ENCODE measurements at places on chromosomes 11 and 22.
A peak's percentile ranks its signal among the peaks of the same experiment; 100 is the strongest.

GRCh38 chr11:27039873-27040272 lies 742 bp upstream of the BBOX1 start:
- no peak for DNase-seq

GRCh38 chr11:78985663-78986062 lies 411.0 kb upstream of the NARS2 start:
- no peak for DNase-seq

DNA sequence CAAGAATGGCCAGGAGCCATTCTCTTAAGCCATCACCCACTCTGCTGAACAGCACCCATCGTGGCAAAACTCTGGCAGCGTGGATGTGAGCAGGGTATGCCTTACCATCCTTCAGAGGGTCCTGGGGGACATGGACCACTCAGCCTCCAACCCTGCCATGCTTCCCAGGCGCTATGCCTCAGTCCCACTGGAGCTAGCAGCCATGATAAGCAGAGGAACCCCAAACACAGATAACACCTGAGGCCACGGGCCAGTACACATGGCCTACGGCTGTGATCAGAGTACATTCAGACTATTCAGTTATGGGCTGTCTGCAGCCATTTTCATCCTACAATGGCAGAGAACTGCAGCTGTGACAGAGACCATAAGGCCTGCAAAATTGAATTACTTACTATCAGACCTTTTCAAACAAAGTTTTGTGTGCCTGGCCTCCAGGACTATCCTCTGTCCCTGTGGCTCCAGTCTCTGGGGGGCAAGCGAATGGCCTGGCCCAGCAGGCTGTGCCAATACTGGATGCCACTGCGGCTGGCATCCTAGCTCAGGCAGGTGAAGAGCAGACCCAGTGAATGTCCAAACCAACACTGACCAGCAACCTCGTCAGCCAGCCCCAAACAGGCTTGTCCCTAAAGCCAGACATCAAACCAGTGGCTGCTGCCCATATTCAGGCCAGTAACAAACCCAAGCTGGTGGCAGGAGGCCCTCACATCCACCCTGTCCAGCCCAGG lies 6.9 kb downstream of the ARVCF start:
- DNase-seq, result no peak

- no peak for DNase-seq
Observed at GRCh38 chr11:102112509-102112821, 2.2 kb downstream of the YAP1 start.

- DNase-seq, result no peak
Observed at GRCh38 chr11:78428266-78428636, 10.6 kb upstream of the GAB2 start.

DNA sequence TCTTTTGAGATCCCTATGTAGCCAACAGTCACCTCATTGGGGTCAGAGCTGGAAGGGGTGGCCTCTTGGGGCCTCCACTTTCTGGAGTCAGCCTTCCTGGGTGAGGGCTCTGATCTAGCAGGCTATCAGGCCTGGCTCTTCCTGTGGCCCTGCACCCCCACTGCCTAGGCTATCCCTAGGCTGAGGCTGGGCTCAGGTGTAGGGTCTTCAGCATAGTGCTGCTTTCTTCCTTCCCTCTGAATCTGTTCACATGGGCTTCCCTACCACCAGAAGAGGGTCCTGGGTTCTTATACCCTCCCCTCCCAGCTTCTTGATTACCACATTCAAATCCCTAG lies 456 bp upstream of the SPI1 start:
- DNase-seq, result no peak

- DNase-seq, result no peak
Observed at GRCh38 chr11:85165819-85166218, 461.3 kb downstream of the DLG2 start.

DNA sequence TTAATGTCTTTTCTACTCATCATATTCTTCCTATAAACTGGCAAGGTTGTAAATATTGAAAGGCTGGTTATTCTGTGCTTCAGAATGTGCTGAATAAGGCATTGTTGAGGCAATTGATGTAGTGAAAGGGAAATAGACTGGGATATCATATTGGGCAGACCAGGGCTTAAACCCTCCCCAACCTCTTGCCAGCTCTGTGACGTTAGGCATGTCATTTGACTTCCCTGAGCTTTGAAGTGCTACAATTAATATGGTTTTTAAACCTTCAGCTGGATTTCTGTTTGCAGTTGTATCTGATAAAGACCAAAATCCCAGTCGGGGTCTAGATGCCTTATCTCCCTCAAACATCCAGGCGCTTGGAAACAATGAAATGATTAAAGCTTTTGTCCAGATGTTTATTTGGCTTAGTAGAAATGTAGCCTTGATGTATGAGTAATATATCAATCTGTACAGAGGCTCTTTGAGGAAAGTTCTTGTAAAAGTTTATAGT lies 208.1 kb downstream of the DBX1 start:
- DNase-seq, result no peak

DNA sequence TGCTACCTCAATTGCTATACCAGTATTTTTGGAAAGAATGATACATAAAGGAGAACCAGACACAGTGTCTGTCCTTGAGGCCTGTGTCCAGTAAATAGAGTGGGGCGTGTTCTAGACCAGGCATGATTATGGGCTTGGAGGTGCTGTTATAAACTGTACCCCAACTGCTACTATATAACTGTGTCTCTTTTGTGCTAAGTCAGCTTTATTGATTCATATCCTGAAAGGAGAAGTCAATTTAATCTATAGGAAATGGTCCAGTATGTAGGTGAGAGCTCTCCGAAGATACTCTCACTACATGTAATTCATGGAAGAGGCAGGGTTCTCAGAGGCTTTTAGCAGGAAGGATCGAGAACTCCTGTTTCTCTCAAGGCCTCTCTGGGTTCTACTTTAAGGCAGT lies 334.3 kb downstream of the TMEM135 start:
- no peak for DNase-seq

DNA sequence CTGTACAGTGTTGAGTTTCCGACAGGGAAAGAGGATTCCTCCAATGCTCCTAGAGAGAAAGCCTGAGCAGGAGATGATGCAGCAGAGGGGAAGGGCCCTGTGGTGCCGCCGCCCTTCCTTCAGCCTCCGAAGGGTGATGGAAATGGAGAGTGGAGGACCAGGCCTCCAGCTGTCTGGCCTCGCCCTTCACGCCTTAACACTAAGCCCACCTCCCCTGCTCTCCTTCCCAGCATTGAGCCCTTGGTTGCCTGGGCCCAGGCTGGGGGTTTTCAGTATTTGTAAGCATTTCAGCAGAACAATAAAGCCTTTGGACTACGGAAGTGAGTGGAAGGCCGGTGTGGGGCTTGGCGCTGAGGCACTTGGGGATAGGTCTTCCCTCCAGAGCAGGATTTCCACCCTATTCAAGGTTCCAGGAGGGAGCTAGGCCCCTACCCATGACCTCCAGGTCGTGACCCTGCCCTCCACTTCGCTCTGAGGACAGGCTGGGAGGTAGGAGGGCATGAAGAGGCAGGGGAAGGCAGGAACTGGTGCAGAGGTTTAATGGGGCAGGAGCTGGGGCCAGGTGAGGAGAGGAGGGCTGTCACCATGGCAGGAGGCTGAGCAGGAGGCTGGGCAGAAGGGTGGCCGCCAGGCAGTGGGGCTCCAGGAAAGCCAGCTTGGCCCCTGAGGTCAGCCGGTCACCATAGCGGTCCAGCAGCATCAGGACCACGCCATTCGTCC lies 21.6 kb downstream of the TREH start:
- no peak for DNase-seq

- DNase-seq, result peak; percentile 31
Observed at GRCh38 chr11:72924568-72925190, 110.5 kb downstream of the ATG16L2 start.

- peak; percentile 52 for DNase-seq
Observed at GRCh38 chr11:64268893-64269539, 15.4 kb downstream of the BAD start.

DNA sequence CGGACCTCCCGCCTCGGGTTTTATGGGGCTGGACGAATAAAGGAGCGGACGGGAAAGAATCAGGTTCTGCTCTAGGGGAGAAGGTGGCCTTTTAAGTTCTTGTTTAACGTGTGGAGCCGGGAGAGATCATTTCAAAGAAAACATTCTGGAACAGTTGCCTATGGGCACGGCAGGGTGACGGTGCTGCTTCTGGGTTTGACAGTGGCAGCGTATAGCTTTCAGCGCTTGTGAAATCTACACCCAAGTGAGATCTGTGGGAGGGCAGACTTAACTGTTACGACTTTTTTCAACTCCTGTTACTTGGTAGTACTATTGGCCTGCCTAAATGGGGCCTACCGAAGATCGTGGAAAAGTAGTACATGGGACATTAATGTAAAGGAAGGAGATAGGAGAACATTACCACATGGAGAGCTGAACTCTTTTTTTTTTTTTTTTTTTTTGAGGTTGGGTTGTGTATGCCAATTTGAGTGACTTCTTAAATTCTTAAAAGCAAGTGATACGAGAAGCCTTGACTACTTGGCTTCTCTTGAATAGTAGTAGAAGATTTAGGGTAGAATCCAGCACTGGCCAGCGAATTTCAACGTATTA lies 743 bp downstream of the USP47 start:
- DNase-seq, result peak; percentile 59

GRCh38 chr22:22396741-22397291 lies 111.7 kb downstream of the ZNF280B start:
- no peak for DNase-seq

- no peak for DNase-seq
Observed at GRCh38 chr11:60345489-60345888, 18.4 kb downstream of the MS4A6E start.
